Mesenchymal stem cell (in vitro differentiated cells and primary cell): ENCODE measurements at places on chromosomes 16 and 17.

- DNase-seq, result no peak
These were observed 95.0 kb downstream of the DNAH9 start for GRCh38 chr17:11693284-11693683.

DNA sequence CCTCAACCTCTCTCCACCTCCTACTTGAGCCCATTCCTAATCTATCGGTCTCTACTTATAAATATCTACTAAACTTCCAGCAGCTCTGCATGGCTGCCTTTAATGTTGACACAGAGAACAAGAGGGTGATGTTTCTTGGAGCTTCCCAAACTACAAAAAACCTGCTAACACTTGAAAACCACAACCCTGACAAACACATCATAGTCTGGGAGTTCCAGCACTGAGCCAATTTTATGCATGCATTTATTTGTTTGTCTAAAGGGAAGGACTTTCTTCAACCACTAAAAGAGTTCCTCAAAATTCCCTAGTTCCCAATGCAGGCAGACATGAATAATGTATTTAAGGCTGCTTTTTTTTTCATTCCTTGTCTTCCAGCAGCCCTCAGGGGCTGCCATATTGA, 331.8 kb upstream of the XYLT1 start:
- no peak for DNase-seq

DNA sequence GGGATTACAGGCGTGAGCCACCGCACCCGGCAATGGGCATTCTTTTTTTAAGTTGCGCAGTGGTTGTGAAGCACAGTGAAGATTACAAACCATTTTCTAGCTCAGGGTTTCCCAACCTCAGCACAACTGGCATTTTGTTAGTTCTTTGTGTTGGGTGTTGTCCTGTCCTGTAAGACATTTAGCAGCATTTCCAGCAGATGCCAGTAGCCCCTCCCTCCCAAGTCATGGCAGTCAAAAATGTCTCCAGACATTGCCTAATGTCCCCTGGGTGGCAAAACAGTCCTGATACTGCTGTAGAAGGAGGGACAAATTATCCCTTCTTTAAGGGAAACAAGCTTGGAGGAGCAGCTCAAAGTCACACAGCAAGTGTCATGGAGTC, 15.6 kb downstream of the PLK1 start:
- no peak for DNase-seq

GRCh38 chr16:88170528-88170991, 212.2 kb upstream of the ZNF469 start:
- DNase-seq, result no peak

GRCh38 chr16:27233731-27234130, 30.4 kb downstream of the KDM8 start:
- DNase-seq, result no peak

DNA sequence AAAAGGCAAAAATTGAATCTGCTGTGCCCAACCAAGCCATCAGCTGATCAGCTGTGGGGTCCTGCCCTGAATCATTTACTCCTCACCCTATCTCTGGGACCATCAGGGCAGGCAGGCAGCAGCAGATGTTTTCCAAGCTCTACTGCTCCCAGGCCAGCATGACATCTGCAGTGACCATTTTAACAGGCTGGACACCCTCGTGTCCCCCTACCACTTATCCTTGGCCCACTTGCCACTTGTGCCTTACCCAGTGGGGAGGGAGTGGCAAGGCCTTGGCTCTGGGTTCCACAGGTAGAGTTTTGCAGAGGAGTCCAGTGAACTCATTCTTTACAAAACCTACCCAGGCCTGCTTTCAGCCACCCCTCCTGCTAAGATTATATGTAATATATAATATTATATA, 12.0 kb upstream of the CA4 start:
- DNase-seq, result no peak

- DNase-seq, result no peak
These were observed 354.4 kb downstream of the SNX29 start for GRCh38 chr16:12330946-12331345.

GRCh38 chr17:49887744-49888360, 40.0 kb upstream of the TAC4 start:
- DNase-seq, result no peak

- no peak for DNase-seq
These were observed 60.7 kb upstream of the METRNL start for GRCh38 chr17:83018658-83019193.

- peak; percentile 38 for DNase-seq
These were observed 61.6 kb downstream of the MRTFB start for GRCh38 chr16:14132696-14133048.

DNA sequence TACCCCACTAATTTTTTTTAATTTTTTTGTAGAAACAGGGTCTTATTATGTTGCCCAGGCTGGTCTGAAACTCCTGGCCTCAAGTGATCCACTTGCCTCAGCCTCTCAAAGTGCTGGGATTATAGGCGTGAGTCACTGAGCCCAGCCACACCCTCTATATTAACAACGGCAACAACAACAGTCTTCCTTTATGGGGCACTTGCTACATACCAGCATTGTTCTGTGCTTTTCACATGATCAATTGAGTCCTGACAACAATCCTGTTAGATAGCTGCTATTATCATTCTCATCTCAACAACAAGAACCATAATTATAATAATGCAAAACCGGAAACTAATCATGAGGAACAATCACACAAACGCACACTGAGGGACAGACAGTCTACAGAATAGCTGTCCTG, 12.6 kb upstream of the ARL5C start:
- DNase-seq, result peak; percentile 46

- peak; percentile 13 for DNase-seq
These were observed 155.6 kb downstream of the STX8 start for GRCh38 chr17:9419932-9420453.

DNA sequence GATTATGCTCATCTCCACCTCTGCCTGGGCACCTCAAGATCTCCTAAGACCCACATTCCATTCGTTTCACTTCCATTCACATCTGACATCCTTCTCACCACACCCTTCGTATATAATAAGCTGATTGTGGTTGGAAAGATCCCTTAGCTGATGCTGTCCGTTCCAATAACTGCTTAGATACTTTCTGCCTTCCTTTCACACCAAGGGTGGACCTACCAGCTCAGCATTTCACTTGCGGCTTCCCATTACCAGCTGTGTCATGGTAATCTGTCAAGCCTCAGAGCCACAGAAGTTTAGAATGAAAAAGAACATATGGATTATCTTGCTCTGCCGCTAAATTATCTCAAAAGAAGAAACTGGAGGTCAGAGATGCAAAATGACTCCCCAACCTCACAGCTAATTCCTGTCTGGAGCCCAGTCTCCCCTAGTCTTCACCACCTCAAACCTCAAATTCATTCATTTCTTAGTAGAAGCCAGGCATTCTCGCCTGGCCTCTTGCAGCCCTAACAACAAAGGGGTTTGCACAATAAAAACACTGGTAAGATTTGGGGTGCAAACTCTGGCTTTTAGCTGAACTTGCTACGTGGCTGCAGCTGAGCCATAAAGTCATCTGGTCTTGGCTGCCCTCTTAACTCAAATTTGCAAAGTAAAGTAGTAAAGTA, 182.8 kb upstream of the HS3ST3A1 start:
- peak; percentile 32 for DNase-seq

DNA sequence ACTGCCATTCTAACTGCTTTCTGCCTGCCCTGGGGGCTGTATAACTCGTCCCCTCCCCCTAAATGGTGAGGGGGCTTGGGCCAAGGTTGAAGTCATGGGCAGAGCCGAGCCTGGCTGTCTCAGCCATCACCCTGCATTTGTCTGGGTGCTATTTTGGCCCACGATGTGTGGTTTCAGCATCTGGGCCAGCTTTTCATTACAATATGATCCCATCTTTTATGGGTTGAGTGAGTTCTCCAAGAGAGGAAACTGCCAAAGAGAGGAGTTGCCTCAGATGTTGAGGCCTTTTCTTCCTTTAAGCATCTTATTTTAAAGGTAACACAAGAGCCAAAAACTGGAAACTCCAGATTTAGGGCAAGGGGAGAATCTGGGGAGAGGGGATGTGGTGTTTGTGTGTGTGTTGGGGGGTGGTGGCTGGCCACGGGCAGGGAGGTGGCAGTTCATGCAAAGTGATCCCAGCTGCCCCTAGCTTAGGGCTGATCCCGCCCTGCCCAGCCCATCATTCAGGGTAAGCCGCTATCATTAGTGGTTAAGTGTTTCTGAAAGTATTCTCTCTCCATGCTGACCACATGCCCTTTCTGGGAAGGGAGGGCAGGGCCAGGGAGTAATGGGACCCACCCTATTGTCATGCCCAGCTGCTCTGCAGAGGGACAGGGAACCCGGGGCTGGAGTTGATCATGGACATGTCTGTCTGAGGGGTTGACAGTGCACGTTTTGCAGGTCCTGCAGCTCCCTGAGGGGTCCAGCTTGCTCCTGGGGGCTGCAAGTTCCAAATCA, 83.2 kb upstream of the CLEC18A start:
- no peak for DNase-seq

DNA sequence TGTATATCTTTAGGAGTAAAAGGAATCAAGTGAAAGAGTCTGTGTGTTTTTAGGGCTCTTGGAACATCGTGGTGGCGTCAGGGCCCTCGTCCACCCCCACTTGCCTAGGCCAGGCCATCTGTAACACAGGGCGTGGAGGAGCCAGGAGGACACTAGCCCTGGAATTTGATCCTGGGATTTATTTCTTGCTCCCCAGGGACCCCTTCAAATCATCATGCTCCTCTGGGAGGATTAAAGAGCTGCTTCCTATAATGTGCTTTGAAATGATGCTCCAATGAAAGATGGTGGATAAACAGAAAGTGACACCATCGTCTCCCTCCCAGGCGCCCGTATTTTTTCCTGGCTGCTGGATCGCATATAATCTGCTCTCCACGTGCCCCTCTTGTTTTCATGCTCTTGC, 113.3 kb downstream of the AATF start:
- no peak for DNase-seq

DNA sequence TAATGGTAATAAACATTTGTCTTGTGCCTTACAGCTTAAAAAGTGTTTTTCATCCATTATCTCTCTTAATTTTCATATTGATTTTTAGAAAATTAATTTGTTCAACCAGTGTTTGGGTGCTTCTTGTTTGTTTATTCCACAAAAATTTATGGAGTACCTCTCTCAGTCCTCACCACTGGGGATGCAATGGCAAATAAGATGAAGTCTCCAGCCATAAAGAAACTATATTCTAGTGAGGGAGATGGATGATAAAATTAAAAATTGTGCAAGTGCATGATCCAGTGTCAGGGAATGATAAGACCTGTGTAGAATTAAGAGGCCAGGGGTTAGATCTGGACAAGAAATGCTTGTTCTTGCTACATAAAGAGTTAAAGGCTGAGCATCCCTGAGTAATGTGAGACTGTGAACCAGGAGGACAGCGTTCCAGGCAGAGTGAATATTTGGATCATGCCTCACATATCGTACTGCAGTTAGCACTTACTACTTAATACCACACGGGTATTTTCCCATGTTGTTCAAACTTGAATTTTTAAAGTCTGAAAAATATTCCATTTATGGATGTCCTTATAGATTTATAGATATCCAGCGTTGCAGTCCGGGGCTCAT, 535.7 kb upstream of the HSBP1 start:
- DNase-seq, result no peak

DNA sequence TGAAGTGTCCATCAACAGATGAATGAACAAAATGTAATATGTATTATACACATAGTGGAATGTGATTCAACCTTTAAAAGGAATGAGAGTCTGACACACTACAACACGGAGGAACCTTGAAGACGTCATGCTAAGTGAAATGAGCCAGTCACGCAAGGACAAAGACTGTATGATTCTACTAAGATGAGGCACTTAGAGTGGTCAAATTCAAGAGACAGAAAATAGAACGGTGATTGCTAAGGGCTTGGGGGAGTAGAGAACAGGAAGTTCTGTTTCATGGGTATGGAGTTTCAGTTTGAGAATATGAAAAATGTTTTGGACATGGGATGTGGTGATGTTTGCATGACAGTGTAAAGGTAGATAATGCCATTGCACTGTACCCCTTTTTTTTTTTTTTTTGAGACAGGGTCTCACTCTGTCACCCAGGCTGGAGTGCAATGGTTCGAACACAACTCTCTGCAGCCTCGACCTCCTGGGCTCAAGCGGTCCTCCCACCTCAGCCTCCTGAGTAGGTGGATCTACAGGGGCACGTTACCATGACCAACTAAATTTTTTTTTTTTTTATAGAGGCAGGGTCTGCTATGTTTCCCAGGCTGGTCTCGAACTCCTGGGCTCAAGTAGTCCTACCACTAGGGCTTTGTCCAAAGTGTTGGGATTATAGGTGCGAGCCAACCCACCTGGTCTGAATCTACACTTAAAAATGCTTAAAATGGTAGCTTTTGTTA, 2.9 kb upstream of the CCDC102A start:
- DNase-seq, result no peak

GRCh38 chr17:20284570-20285295, 182.6 kb downstream of the LGALS9B start:
- no peak for DNase-seq

DNA sequence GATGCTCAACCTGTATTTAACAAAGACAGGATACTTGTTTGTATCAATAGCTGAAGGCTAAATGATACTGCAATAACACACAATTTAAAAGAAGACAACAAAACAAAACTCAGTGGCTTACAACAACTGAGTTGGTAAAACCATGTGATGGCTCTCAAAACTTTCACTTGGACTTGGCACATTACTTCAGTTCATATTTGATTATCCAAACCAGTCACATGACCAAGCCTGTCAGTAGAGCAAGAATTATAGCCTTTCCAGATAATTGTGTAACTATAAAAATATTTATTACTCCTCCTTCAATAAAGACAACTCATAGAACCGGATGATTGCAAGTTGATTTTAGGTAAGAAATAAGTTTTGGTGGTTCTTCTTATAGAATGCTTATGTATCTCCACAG, 56.8 kb downstream of the NQO1 start:
- DNase-seq, result no peak

DNA sequence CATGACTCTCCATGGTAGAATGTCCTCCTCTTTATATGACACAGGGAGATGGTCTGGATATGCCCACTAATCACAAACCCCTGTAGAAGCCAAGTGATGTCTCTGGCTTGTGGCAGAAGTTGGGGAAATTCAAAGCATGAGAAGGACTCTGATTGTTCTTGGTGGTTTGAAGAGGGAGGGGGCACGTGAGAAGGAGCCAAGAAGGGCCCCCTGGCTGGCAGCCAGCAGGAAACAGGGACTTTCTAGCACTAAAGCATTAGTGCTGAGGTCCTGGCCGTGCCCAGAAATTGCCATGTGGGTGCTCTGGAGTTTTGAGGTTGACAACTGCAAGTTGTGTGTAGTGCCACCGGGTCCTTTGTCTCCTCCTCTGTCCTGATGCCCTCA, 199.9 kb downstream of the LGALS9B start:
- no peak for DNase-seq

- DNase-seq, result no peak
These were observed 184.8 kb upstream of the GSE1 start for GRCh38 chr16:85428168-85428898.

GRCh38 chr16:13113741-13114140, 212.3 kb downstream of the SHISA9 start:
- DNase-seq, result no peak

DNA sequence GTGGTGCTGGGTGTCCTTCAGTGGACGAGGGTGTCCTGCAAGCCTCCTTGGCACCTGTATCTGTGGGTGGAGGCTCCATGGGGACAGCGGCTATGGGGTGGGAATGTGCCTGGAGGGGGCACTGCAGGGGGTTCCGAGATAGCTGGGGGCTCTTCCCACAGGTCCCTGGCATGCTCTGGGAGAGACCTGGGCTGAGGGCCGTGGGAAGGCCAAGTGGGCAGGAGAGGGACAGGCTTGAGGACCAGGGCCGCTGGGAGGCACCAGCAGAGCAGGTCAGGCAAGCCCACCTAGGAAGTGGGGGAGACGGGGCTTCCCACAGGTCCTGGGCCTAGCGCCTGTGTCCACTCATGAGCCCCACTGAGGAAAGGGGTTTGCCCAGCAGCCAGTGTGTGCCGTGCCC, 9.7 kb downstream of the LRRC75A start:
- DNase-seq, result no peak
